ENCODE measurements at places on chromosomes 4 and X.

- no peak for DNase-seq
Observed at GRCh38 chrX:134909261-134909660, 81.5 kb upstream of the SMIM10 start.

GRCh38 chrX:20620306-20620705 lies 353.6 kb upstream of the RPS6KA3 start:
- no peak for DNase-seq

GRCh38 chrX:103584596-103584995 lies 719 bp upstream of the TCEAL4 start:
- no peak for DNase-seq

DNA sequence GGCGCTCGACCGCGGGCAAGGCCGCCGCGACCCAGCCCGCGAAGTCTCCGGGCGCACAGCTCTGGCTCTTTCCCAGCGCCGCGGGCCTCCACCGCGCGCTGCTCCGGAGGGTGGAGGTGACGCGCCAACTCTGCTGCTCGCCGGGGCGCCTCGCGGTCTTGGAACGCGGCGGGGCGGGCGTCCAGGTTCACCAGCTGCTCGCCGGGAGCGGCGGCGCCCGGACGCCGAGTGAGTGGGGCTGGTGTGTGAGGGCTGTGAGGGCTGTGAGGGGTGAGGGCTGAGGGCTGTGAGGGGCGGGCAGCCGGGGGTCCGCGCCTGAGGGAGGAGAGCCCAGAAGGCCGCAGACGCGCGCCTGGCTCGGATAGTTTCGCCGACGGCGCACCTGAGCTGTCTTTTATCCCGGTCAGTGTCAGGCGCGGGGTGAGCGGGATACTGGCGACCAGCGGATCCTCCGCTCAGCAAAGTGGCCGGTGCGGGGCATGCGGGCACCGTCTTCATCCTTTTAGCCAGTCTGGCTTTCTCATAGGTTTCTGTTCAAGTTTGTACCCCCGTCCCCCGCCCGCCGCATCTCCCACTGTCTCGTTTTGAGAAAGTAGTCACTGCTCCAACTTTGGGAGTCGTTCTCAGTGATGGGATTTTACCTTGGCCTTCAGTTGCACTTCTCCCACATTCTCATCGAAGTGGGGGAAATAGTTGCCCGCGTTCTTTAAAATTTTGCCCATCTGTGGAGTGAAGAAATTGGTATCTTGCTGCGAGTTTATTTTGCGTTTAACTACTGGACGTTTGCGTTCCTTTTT lies 586 bp downstream of the HERC5 start:
- DNase-seq = peak; percentile 67

GRCh38 chr4:173405840-173406606 lies 7.1 kb upstream of the SCRG1 start:
- no peak for DNase-seq

DNA sequence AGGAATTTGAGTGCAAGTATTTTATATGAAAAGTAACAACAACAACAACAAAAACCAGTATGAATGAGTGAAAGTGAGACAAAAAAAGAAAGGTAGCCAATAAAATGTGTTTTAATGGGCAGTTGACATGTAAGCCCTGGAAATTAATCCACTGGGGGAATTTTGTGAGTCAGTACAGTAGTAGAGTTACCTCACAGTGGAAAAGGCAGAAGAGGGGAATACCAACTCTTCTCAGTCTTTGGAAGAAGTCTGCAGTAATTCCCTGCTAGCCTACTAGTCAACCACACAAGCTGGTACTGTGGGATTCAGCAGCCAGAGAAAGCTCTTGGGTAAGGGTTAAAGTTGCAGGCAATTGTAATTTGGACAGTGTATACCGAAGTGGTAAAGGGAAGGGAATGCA lies 76.3 kb upstream of the IL15 start:
- DNase-seq = no peak

DNA sequence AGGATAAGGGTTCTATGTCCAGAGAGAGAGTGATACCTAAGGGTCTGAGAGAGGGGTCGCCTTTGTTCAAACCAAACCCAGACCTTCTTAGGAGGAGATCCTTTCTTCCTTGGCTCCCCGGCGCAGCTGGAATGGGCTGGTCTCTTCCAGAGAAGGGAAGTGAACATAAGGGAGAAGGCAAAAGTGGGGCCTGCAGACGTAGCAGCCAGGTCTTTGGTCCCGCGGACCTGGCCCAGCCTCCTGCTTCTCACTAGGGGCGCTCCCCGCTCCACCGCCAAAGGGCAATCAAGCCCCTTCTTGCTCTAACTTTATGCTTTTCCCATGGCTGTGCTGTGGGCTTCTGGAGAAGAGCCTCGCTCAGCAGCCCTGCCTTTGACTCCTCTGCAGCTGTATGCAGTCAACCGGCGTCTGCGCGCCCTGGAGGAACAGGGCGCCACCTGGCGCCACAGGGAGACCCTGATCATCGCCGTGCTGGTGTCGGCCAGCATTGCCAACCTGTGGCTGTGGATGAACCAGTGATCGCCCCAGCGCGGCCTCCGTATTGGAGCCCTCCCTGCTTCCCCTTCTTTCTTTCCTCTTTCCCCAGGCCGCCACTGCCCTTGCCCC lies 6.5 kb downstream of the FATE1 start:
- DNase-seq = peak; percentile 76

- peak; percentile 39 for DNase-seq
Observed at GRCh38 chr4:7371210-7371941, 63.4 kb downstream of the PSAPL1 start.

- DNase-seq = no peak
Observed at GRCh38 chrX:134542485-134542884, 82.5 kb downstream of the HPRT1 start.

DNA sequence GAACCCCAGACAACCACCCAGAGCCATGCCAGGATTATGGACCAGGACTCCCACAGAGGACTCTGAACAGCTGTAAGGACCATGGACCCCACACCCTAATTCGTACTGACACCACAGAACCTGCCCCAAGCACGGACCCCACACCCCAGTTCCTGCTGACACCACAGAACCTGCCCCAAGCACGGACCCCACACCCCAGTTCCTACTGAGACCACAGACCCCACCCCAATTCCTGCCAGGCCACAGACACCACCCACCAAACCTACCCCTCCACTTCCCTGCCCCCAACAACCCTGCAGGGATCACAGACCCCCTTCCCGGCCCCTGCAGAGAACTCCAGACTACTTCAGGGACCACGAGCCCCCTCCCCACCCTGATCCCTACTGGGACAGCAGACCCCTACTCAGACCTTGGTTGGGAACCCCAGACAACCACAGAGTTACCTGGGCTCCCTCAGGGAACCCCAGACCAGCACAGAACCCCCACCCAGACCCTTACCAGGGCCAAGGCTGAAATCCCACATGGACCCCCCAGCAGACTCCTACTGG lies 1.4 kb upstream of the DHRSX start:
- DNase-seq = peak; percentile 34

DNA sequence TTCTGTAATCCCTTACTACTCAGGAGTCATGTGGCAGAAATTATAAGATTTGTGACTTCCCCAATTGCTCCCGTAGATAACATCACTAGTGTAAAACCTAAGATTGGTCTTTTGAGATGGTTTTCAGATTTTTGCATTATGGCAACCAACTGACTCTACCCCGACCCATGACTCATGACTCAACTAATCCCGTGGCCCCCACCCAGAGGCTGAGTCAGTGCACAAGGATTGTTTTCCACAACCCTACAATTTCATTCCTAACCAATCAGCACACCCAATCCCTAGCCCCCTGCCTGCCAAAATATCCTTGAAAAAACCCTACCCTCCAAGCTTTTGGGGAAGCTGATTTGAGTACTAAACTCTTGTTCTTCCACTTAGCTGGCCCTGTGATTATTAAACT lies 109.4 kb upstream of the FAM9C start:
- peak; percentile 48 for DNase-seq

DNA sequence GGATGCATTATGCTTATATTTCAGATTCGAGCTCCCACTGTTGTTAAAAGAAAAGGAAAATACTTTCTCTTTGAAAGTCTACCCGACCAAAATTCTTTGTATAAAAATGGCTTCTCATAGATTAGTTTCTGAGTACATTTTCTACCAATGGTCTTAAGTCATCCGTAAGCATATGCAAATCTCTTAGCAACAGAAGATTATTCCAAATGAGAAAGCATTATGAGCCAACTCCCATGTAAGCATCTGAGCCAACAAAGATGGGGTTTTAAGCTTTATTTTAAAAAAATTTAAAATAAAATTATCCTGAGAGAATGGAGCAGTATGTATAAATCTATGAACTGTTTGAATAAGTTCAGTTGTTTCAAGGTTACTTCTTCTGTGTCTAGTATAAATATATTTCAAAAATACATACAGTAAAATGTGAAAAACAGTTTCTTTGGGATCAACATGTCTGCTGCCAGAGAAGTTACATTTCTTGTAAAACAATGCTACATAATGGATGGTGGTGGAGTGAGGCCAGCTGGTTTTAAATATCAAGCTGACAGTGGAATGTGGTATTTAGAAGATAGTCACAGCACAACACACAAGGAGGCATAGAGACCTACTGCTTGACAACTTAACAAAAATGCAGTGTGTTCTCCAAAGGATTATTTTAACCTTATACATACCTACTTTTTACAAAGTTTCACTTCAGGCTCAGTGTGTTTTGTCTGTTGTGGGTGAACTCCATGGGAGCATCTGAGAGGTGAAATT lies 199.5 kb upstream of the DIPK2B start:
- DNase-seq = no peak

DNA sequence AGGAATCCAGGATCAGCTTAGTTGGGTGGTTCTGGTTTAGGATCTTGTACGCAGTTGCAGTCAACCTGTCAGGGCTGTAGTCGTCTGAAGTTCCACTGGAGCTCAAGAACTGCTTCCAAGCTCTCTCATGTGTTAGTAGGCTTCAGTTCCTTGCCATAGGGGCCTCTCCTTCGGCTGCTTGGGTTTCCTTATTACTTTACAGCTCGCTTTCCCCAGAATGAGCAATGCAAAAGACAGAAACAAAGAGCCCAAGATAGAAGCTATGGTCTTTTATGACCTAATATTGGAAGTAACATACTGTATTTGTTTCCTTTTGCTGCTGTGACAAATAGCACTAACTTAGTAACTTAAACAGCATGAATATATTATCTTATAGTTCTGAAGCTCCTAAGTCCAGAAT lies 51.7 kb downstream of the TIGD2 start:
- DNase-seq = no peak

DNA sequence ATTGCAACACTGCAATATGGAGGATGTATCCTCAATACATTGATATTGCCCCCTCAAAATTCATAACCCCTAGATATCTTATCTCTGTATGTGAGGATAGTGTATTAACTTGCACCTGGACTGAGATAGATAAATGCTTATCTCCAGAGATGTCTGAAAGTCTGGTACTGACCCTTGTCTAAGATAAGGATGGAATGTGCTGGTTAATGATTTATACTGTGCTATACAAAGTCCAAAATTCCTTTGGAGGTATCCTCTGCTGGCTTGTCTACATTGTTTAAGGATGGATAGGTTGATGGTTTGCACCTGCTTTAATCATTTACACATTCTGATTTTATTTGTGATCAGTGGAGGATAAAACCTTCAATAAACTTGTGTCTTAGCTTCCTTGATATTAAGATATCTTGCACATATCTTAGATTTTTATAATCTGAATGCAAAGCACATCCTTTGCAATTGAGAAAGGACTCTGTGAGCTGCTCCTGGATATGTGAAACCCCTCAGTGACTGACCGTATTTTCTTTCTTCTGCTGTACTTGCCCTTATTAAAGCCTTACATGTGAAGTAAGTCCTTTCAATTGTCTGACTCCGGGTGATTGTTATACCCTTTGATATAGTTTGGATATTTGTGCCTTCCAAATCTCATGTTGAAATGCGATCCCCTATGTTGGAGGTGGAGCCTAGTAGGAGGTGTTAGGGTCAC lies 430.3 kb upstream of the MAOA start:
- no peak for DNase-seq

DNA sequence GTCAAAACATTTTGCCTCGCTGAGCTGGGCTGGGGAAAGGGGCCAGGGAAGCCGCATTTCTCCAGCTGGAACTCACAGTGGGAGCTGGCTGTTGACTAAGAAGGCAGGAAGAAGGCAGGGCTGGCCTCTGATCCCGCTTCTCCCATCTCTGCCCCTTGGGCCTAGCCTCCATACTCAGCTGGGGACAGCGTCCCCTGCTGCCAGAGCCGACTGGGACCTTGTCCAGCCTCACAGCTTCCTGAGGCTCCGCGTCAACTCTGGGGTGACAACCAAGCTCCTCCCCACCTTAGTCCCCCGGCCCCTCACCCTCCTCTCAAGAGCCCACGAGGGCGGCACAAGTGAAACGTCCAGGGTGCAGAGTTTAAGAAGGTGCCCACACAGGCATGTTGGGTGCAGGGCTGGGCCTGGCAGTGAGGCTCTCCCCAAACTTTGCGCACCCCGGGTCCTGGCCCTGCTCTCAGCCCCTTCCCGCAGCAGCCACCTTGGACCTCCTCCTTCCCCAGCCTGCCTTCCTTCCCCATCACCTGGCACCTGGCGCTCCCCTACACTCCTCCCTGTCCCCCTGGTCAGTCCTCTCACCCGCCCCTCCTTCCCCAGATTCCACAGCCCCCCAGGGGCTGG lies 100.8 kb downstream of the PSAPL1 start:
- DNase-seq = no peak

DNA sequence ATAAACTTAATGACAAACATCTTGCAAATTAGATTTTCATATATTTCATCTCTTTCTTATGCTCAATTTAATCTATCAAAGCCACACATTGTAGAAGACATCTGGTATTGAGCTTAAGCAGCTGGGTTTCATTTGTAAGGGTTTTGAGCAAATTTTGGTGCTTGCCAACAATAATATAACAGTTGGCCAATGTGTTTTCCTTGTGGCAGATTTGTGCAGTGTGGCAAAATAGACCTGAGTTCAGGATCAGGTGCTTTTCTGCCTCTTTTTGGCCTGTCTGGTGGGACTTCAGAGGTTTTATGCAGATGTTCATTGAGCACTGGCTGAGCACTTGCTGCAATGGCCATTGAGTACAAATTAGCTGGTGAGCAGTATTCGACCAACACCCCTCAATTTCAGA lies 301.9 kb downstream of the BMPR1B start:
- no peak for DNase-seq

DNA sequence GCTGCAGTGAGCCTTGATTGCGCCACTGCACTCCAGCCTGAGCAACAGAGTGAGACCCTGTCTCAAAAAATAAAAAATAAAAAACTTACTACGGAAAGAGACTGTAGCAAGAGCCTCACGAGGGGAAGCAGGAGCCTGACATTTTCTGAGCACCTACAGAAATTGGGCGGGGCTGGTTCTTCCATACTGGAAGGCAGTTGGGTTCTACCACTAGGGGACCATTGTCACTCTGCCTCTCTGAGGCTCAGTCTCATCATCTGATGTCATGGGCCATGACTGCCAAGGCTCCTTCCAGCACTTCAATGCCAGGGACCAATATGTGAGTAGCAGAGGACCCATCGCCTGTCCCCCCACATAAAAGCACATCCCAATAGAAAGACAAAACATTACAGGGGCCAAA lies 8.2 kb downstream of the SH3KBP1 start:
- DNase-seq = no peak

GRCh38 chr4:84481860-84482245 lies 17.2 kb downstream of the NKX6-1 start:
- no peak for DNase-seq

DNA sequence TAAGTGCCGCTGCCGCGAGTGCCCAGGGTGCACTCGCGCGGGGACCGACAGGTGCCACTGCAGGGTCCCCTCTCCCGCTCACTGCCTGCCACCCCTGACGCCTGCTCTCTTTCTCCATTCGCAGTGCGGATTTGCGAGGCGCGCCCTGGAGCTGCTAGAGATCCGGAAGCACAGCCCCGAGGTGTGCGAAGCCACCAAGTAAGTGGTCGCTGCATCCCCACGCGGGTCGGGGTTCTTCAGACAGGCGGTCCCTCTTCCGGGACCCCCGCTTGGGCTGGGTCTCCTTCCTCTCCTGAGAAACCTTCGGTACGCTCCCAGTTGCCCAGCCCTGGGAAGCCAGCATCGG lies 547 bp downstream of the GUCY1A1 start:
- no peak for DNase-seq
